ENCODE measurements at places on chromosomes 2 and 18.

GRCh38 chr2:230358305-230358704 lies 31.3 kb downstream of the SP140L start:
- DNase-seq, result no peak

DNA sequence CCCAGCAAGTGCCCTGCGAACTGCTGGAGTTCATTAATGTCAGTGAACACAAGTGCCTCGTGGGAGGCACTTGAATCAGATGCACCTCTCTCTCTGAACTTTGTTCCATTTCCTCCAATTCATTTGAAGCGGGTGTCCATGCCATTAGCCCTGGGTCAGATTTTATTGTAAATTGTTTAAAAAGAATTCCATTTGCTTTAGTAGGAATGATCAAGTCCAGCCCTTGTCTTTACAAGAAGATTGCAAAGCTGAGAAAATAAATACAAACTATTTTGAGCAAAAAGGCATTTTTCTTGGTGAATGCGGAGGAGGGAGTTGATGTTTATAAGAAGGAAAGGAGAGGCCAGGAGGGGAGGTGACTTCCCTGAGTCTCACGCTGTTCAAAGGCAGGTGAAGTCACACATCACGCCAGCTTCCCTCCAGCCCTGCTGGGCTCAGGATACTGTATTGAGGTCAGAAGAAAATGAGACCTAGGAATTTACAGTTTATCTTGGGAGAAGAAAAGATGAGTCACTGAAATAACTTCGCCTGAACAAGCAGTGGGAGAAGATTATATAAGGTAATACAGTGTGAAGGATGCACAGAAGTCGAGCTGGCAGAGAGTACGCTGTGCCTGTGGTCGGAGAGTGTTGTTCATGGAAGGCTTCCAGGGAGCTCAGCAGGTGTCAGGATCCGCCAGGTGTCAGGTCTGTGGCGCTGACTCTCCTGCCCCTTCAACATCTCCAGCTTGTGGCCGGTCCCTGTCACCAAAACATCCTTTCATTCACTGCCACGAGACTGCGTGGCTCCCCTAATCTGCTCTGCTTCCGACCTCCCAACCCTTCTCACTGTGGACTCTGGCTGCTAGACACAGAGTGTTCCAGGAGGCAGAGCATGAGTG lies 36.5 kb downstream of the EFR3B start:
- DNase-seq, result no peak

DNA sequence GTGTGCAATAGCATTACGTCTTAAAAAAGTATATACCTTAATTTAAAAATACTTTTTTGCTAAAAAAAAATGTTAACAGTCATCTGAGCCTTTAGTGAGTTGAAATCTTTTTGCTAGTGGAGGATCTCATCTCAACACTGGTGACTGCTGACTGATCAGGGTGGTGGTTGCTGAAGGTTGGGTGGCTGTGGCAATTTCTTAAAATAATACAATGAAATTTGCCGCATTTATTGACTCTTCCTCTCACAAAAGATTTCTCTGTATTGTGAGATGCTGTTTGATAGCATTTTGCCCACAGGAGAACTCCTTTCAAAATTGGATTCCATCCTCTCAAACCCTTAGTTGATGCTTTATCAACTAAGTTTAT lies 46.1 kb upstream of the ANXA4 start:
- DNase-seq, result no peak

DNA sequence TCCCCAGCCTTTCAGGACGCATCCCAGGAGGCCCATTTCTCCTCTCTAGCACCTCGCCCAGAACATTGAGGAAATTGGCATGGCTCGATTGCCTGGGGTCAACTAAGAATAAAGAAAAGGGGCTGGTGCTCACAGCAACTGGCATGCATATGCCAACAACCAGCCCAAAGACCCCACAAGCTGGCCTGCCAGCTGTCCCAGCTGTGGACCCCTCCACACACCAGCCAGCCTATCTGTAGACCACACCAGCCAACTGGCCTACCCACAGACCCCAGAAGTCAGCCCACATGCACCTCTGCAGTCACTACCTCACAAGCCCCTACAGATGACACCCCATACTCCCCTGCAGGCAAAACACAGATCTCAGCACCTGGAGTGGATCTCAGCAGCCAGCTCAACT lies 123.8 kb upstream of the ID2 start:
- no peak for DNase-seq

DNA sequence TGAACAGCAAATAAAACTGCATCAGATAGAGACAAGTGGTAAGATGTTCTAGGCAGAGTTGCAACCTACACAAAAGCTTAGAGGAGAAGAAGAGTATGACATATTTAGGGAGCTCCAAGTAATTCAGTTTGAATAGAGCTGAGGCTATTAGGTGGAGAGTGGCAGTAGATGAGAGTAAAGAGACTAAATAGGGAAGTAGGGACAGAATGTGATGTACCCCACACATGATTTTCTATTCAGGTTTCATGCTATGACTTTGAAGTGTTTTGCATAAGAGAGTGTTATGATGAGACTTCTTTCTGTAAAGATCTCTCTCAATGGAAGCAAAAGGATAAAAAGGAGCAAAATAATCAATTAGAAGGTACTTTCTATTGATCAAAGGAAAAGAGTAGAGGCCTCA lies 206.8 kb upstream of the ERBB4 start:
- no peak for DNase-seq

DNA sequence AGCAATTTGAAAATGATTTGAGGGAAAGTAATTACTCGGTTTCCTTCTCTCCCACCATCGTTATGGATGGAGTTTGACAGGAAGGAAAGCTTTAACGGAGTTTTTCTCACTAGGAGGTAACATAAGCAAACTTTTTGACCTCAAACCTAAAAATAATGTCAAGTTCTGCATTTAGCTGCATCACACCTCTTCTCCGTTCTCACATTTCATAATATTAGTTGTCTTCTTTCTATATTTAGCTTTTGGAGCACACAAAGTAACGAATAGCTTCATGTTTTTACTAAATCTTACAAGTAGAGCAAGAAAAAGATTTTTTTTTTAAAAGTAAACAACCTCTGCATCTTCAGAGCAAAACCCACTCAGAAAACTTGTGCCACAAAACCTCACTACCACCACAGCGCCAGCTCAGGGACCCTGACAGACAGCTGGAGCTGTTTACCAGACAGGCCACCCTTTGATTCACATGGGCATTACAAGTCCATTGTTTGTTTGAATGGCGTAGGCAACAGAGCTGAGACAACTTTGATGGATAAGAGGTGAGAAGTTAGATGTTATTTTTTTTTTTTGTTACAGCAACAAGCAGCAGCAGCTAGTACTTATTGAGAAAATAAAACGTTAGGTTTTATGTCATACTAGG lies 21.9 kb upstream of the ICOS start:
- no peak for DNase-seq

GRCh38 chr2:181273986-181274385 lies 183.2 kb upstream of the ITGA4 start:
- DNase-seq, result no peak

DNA sequence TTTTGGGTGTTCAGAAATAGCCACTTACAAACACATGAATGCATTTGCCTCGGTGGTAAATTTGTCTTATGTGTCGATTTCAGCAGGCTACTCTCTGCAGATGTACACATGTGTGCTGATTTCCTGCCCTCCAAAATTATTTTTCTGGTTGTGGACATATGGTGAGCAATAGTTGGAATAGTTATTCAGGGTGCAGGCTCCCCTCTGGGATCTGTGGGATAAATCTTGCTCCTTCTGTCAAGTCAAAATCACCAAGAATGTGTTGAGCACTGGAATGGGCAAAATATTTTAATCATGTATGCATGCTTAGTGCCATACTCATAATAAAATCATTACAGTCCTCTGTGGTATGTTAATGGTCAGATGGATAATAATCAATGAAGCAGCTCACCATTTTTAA lies 684.5 kb downstream of the BCL11A start:
- DNase-seq, result no peak

DNA sequence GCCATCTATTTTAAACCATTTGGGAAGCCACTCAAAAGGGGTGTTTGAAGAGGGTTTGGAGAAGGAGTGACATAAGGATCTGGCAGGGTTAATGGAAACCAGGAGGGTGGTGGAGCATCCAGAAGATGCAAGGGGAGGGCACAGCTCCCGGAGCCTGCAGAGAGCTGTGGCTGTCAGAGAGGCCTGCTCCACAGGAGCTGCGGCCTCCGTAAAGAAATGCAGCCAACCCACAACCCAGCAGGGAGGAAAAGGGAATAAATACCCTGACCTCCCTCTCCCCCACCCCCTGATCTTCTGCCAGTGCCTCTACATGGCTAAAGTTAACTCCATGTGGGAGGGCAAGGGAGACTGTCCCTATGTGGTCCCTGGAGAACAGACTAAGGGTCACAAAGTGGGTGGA lies 567.1 kb upstream of the POU3F3 start:
- DNase-seq, result no peak

DNA sequence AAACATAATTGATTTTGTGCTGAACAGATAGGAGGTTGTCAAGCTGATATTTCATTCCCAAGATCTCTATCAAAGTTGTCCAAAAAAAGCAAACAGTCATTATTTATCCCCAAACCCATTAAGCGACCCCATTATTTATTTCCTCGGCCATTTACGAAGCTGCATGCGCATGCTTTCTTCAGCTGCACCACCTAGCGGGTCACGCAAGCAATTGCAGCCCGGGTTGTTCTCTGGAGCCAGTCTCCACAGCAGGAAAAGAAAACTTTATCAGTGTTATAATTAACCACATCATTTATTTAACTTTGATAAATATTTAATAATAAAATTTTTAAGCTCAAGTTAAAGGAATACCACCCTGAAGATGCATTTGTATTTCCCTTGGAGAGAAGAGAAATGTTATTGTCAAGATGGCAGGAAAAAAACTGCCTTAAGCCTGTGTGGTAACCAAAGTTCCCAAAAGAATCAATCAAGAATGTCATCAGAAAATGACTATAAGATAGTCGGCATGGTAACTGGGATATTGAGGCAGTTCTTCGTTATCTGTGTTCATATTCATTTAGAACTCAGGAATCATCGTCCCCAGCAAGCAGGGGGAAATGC lies 304.7 kb downstream of the FBXO15 start:
- no peak for DNase-seq

GRCh38 chr2:126753501-126754212 lies 97.7 kb downstream of the GYPC start:
- DNase-seq, result no peak

DNA sequence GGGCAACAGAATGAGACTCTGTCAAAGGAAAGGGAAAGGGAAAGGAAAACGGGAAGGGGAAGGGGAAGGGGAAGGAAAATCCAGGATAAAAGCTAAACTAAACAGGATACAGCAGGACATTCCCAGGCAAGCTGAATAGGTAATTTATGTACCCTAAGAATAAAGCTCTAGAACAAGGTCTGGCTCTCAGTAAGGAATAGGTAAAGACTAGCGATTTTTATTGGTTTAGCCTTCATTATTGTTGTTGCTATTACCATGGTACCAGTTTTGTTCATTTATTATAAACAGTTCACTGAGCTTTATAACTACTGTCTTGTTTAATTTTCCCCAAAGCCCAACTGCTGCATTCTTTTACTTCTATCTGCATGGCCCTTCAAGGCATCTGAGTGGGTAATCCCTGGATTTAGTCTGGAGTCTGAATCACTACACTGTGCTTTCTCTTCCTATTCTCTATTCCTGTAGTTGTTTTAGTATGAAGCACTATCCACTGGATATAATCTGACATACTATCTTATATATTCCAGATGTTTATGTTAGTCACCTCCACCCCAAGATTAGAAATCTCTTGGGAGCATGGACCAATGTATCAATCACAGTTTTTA lies 127.1 kb upstream of the TANK start:
- no peak for DNase-seq

DNA sequence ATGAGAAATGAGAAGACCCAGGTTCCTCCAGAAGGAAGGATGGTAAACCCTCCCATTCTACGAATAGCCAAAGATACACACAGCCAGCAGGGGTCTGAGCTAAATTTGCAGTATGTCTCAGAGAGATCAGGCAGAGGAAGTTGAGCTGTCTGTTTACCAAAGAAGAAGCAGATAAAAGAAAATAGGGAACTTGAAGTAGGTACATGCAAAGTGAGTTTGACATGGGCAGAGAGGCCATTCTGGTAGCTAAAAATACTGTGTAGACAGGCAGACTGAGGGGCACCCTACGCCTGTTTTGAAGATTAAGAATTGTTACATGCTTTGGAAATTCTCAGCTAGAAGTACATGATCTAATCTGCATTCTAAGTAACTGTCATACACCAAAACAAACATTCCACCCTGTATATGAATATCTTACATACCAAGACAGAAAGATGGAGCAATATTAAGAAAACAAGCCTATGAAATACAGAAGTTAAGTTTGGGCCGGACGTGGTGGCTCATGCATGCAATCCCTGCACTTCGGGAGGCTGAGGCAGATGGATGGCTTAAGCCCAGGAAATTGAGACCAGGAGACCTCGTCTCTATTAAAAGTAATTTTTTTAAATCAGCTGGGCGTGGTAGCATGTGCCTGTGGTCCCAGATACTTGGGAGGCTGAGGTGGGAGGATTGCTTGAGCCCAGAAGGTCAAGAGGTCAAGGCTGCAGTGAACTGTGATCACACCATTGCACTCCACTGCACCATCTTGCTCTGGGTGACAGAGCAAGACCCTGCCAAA lies 157.9 kb downstream of the ANKRD44 start:
- no peak for DNase-seq

GRCh38 chr2:98025481-98026037 lies 29.8 kb upstream of the TMEM131 start:
- no peak for DNase-seq

DNA sequence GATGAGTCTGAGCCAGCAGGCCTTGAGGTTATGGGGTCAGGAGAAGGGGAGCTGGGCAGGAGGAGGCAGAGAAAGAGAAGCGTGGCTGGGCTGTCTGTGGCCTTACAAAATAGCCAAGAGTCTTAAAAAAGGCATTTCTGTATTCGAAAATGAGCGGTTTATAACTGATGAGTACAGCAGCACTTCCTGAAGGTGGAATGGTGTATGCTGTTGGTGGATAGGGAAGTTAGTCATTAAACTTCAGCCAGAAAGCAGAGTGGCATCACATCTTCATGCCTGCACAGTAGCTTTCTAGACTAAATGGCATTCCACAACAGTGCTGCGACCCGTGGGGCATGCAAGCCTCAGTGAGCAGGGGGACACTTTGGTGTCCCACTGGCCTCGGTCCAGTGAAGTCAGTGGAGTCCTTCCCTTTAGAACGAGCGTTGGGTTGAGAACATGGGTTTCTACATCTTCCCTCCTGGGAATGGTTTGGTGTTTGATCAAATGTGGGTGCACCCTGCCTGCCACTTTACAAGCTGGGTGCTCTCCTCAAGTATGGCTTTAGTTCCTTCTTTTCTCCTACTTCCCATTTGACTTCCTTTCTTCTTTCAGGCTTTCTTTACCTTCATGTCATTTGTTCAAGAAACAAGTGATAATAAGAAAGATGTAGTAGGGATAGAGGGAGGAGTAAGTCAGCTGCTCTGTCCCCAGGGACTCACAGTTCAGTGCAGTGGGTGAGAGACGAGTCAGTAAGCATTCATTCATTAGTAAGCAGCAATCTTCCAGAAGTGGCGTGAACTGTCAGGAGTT lies 96.3 kb downstream of the ARMC9 start:
- DNase-seq, result no peak

DNA sequence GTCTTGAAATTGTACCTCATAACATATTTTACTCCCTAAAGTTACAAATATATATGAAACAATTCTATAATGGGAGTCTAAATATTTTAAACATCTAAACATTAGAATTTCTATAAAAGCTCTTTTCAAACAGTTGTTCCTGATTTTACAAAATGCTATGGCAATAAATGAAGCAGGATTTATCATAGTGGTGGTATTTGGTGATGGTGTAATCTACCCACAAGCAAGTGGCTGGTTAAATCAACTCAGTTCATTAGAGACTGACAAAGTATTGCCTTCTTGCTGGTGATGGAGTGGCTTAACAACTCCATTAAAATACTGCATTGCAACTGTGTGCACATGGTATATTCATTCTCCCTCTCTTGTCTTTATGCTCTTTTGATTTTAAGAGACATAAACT lies 138.9 kb downstream of the PMAIP1 start:
- DNase-seq, result no peak

Measured in stimulated activated CD4-positive, alpha-beta T cell treated with anti-CD3 and anti-CD28 coated beads, Interleukin-15, amount 100 ng/mL, for 1 hour (primary cell).